ENCODE measurements at places on chromosomes 1 and 21.

DNA sequence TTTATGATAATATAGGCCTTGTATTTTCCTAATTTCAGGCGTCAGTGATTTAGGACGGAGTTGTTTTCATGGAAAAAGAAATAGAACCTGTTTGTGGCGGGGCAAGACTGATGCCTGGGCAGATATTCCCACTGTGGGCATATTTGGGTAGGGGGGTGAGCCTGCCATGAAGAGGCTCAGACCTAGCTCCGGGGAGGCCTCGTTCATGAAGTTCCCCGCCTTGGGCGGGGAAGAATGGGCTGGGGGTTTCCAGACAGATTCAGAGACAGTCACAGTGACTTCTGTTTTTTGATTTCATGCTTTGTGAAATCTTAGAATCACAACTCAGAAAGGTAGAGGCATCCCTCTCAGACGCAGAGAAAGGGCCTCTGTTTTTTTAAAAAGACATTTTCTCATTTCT is 36.1 kb downstream of the RUNX3 start:
- no peak for DNase-seq

GRCh38 chr1:150810958-150811659 is 3.0 kb upstream of the CTSK start:
- no peak for DNase-seq

DNA sequence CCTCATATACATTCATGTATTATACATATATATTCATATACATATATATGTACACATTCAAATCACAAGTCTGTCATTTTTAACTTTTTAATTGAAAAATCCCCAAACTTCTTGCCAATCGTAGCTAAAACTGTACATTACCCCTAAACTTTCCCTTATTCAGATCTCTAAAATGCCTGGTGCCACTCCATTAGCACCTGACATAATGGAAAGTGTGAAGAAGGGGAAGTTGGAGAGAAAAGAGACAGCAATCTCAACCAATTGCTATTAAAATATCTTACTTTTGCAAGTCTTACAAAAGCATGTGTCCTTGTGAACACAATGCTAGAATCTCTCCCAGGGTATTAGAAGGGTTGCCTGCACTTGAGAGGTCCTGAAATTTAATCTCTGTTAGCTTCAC is 22.7 kb upstream of the PRKACB start:
- no peak for DNase-seq

DNA sequence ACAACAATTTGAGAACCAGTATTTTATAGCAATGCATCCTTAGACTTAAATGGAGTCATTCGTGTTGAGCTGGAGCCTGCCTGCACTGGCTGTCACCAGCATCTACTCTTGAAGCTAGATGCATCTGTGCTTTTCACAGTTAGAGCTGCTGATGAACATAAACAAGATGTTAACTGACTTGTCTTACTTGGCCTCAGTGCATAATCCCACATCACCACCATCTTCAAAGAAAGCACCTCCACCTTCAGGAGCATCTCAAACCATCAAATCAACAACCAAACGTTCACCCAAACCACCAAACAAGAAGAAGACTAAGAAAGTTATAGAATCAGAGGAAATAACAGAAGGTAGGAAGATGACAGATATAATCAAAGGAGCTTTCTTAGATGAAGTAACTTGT is 71.1 kb downstream of the TPR start:
- no peak for DNase-seq

DNA sequence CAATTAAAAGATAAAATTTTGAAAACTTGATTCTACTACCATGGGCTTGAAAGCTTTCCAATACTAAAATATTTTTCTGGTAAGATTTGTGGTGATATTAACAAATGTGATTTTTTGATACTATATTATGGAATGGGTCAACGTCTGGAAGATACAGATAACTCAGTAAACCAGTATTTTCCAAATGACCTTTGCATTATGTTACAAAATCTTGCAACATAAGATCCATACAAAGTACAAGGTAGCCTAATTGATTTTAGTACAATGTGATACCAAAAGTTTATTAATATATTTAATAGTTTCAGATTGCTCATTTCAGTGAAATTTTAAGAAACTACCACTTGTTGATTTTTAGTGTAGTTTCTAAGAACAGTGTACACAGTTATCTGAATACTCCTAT is 236.2 kb downstream of the KIF26B start:
- no peak for DNase-seq

DNA sequence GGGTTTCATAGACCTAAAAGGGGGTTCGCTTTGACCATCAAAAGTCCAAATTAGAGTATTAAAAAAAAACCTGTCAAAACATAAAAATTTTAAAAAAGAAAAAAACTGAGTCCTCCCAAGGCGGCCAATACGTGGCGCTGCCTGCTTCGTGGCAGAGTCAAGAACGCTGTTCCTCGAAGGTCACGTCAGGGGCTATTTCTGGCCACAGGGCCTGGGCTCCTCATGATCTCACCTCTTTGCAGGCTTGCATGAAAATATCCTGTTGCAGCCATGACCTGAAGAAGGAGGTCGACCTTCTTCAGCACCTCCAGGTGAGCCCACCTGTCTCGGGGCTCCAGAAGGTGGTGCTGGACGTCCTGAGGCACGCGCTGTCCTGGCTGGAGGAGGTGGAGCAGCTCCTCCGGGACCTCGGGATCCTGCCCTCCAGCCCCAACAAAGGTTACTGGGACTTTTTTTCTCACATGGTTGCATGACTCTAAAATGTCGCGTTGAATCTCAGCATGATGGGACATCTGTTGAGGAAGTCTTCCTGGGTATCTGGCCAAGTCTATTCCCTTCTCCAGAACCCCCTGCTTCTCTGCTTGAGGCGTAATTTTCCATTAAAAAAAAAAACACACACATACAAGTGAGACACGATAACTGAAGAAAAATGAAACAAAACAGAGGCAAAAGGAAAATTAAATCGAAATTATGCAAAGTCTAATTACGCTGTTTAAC is 80.4 kb upstream of the EFHD2 start:
- DNase-seq, result peak; percentile 44

DNA sequence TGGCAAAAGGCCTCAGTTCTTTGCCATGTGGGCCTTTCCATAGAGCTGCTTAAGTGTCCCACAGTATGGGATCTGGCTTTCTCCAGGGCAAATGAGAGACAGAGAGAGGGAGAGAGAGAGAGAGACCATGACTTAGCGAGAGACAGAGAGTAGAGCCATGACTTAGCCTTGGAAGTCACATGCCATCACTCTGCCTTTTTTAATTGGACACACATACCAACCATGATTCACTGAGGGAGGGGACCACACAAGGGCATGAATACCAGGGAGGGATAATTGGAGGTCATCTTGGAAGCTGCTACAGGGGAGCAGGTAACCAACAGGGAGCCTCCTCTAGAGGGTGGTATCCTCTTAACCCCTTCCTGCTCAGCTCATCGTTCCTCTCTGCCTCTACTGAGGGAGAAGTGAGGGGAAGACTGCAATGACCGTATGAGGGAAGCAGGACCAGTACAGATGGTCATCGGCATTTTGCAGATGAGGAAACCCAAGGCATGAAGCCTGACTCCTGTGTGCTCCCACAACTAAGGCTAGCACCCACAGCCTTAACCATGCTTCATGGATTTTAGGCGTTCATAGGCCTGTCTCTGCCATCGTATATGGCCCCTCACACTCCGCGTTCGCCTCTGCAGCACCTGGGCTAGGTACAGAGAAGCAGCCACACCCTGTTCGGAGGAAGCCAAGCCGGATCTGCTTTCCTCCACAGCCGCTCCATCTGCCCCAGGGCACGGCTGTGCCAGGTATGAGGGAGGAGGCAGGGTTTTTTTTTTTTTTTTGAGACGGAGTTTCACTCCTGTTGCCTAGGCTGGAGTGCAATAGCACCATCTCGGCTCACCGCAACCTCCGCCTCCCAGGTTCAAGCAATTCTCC is 38.6 kb downstream of the MEF2D start:
- no peak for DNase-seq

- DNase-seq, result peak; percentile 46
Measured at GRCh38 chr1:7454052-7454815, 316.9 kb upstream of the VAMP3 start.

GRCh38 chr21:44533891-44534627 is 5.9 kb downstream of the KRTAP10-1 start:
- no peak for DNase-seq

DNA sequence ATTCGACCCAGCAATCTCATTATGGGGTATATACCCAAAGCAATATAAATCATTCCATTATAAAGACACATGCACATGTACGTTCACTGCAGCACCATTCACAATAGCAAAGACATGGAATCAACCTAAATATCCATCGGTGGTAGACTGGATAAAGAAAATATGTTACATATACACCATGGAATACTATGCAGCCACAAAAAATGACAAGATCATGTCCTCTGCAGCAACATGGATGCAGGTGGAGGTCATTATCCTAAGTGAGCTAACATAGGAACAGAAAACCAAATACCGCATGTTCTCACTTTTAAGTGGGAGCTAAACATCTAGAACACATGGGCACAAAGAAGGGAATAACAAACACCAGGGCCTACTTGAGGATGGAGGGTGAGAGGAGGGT is 115.5 kb downstream of the PTPN14 start:
- DNase-seq, result no peak

GRCh38 chr1:22815421-22816066 is 104.9 kb downstream of the EPHB2 start:
- DNase-seq, result no peak
